ENCODE measurements at places on chromosomes 12 and 14.

- no peak for DNase-seq
- peak overlapping the region; percentile 99 for H3K27ac ChIP-seq
- H3K27me3 ChIP-seq, result no peaks in the 10 kb centered on the region
- H3K4me1 ChIP-seq, result peaks cover 28% of the 10 kb centered on the region
- H3K36me3 ChIP-seq, result peaks cover 40% of the 10 kb centered on the region
- peak overlapping the region; percentile 98 for H3K4me3 ChIP-seq
These were observed 867 bp upstream of the TDG start for GRCh38 chr12:103964805-103965204.

- H3K27ac ChIP-seq, result no peak overlapping the region
- H3K36me3 ChIP-seq, result no peaks in the 10 kb centered on the region
- no peak for DNase-seq
- H3K4me3 ChIP-seq, result no peak overlapping the region
These were observed 73.9 kb upstream of the CAPRIN2 start for GRCh38 chr12:30828686-30829085.

DNA sequence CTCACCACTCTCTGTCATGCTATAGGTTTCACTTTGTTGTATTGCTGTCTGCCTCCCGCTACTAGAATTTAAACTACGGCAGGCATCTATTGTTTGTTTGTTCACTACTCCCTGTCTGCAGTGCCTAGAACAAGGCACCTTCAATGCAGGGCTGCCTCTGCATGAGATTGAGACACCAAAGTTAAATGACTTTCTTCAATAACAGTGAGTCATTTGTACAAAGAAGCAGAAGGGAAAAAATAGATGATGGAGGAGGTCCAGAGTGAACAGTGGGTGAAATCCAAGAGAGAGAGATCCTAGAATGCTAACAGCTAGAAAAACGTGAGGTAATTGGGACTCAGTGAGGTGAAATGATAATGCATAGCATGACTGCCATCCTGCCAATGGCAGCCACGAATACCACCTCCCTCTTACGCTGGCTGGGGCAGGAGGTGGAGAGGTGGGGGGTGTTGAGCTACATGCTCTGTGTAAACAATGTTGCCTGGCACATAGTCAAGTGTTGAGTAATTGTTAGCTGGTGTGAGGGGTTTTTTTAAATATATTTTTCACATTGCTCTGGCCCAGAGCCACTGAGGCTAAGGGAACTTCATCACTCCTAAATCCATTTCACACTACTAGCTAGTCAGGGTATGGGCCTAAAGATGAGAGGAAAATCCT is 367.6 kb downstream of the RPS29 start:
- H3K4me1 ChIP-seq, result no peaks in the 10 kb centered on the region
- H3K27ac ChIP-seq, result no peak overlapping the region
- H3K4me3 ChIP-seq, result no peak overlapping the region

DNA sequence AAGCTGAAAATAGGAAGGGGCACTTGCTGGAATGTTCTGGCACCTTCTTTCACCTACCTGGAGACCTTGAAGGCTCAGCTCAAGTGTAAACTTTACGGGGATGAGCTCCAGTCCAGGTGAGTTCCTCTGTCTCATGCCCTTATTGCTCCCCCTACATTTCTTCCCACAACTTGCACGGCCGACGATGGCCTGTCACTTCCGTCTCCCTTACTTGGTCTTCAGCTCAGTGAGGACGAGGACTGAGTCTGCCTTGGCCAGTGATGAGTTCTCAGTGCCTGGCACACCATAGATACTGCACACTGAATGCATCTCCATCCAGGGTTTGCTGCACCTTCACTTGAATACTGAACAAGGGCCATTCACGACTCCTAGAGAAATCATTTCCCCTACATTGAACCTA is 21.4 kb downstream of the ADGRD1 start:
- no peak for DNase-seq
- H3K36me3 ChIP-seq, result no peaks in the 10 kb centered on the region
- no peak overlapping the region for H3K4me3 ChIP-seq
- no peaks in the 10 kb centered on the region for H3K4me1 ChIP-seq
- H3K27me3 ChIP-seq, result no peaks in the 10 kb centered on the region

- H3K36me3 ChIP-seq, result no peaks in the 10 kb centered on the region
- no peak overlapping the region for H3K27ac ChIP-seq
- H3K4me3 ChIP-seq, result no peak overlapping the region
- DNase-seq, result no peak
- peaks cover 15% of the 10 kb centered on the region for H3K4me1 ChIP-seq
These were observed 42.6 kb upstream of the C12orf42 start for GRCh38 chr12:103538397-103538796.

- no peak overlapping the region for H3K27ac ChIP-seq
- H3K36me3 ChIP-seq, result no peaks in the 10 kb centered on the region
- H3K27me3 ChIP-seq, result peaks cover 31% of the 10 kb centered on the region
- DNase-seq, result no peak
- peaks cover 5% of the 10 kb centered on the region for H3K4me1 ChIP-seq
These were observed 10.6 kb upstream of the DNAL1 start for GRCh38 chr14:73634011-73634833.

- H3K4me3 ChIP-seq, result no peak overlapping the region
- H3K27me3 ChIP-seq, result peaks cover 28% of the 10 kb centered on the region
- H3K4me1 ChIP-seq, result peaks cover 25% of the 10 kb centered on the region
- DNase-seq, result no peak
- H3K27ac ChIP-seq, result no peak overlapping the region
- H3K36me3 ChIP-seq, result no peaks in the 10 kb centered on the region
These were observed 479.1 kb downstream of the ATP23 start for GRCh38 chr12:58420503-58420902.

- H3K4me3 ChIP-seq, result no peak overlapping the region
- H3K27me3 ChIP-seq, result no peaks in the 10 kb centered on the region
- H3K36me3 ChIP-seq, result no peaks in the 10 kb centered on the region
- no peaks in the 10 kb centered on the region for H3K4me1 ChIP-seq
- no peak overlapping the region for H3K27ac ChIP-seq
These were observed 241.4 kb downstream of the TMEM117 start for GRCh38 chr12:44077294-44077693.
